ENCODE measurements at places on chromosomes 3 and 15.

- no peak for DNase-seq
These were observed 66.6 kb upstream of the TGFBR2 start for GRCh38 chr3:30539772-30540171.

GRCh38 chr3:183907176-183907575, 22.5 kb upstream of the PARL start:
- no peak for DNase-seq

GRCh38 chr15:99408236-99409096, 157.2 kb downstream of the LRRC28 start:
- no peak for DNase-seq

DNA sequence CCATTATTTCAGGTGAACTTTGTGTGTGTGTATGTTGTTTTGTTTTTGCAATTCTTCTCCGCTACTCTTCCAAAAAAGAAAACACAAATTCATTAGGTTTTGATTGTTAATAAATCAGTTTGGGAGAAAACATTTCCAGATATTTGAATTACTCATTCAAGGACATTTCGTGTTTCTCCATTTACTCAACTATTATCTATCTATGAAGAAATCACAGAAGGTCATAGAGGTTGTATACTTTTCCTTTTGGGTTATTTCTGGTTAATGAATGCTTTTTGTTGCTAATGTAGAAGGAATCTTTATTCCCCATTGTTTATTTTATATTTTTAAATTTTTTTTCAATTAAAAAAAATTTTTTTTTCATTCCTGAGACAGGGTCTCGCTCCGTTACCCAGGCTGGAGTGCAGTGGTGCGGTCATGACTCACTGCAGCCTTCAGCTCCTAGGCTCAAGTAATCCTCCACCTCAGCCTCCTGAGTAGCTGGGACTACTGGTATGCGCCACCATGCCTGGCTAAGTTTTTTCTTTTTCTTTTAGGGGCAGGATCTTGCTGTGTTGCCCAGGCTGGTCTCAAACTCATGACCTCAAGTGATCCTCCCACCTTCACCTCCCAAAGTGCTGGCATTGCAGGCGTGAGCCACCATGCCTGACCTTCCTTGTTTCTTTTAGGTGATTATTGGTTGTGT, 28.4 kb downstream of the IGF1R start:
- no peak for DNase-seq

GRCh38 chr3:165918657-165918979, 81.4 kb upstream of the BCHE start:
- no peak for DNase-seq
